ENCODE measurements at places on chromosomes 4 and X. TPM values are rescaled to one million over a fixed set of nuclear protein-coding genes. Genes with fewer than 3 reads are reported as not detected.

NPNT gene
- total RNA-seq, result 0.51 TPM

FOXO4 gene
- 2.3 TPM for total RNA-seq

IL9R gene
- not detected for total RNA-seq

TMEM187 gene
- total RNA-seq, result 3.9 TPM

IL1RAPL1 gene
- total RNA-seq, result 0.48 TPM

BGN gene
- 0.07 TPM for total RNA-seq

FHIP1A gene
- total RNA-seq, result 19.1 TPM
